Natural killer cell treated with Interleukin-12 subunit alpha and Interleukin-12 subunit beta and Interleukin-15 and Interleukin-18, amount 100 ng/mL, for 72 hours (primary cell): ENCODE measurements at places on chromosomes 2 and 18.

GRCh38 chr2:161975062-161975812, 98.8 kb downstream of the DPP4 start:
- no peak for DNase-seq

DNA sequence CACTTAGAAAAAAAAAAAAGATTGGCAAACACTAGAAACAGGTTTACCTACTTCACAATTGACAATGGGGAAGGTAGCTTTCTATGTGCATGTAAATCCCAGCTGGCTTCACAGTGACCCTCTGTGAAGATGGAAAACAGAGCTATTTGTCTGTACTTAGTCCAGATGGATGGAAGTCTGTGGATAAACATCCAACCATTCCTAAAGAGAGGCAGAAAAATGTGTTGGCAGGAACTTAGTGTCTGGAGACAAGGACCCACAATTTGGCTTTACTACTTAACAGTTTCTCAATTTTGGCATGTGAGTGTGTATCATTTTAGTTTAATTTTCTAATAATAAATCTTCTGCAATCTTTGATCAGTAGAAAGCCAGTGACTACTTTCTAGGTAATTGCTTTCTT, 154.4 kb downstream of the RAD51AP2 start:
- DNase-seq = no peak

GRCh38 chr2:191573216-191573615, 104.7 kb upstream of the NABP1 start:
- no peak for DNase-seq

DNA sequence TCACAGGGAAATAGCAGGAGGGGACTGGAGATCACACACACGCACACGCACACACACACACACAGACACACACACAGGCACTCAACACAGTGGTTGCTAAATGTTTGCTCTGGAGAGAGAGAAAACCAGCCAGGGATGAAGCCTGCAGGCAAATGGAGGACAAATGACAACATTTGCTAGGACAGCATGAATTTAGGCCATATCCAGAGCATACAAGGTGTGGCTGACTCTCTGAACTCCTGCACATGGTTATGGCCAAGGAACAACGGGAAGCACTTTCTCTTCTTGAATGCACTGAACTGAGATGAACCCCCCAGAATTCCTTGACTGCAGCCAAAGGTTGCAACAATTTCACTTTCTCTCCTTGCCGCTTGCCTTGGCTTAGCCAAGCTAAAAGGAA, 230.0 kb upstream of the RASGRP3 start:
- no peak for DNase-seq

DNA sequence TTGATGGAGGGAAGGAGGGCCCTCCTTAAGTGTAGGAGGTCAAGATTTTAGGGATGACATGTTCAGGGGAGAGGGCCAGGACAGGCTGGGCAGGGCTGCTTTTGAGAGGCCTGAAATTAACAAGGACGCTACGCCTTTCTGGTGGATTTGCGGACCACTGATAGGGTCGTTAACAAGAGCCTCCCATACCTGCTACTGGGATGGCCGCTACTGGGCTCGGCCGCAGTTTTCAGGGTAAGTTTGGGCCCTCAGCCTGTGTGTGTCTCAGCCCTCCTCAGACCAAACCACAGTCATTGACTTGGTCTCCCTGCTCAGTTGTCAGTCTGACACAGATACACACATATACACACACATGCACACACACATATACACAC, 180.9 kb downstream of the SMAD2 start:
- DNase-seq = no peak

DNA sequence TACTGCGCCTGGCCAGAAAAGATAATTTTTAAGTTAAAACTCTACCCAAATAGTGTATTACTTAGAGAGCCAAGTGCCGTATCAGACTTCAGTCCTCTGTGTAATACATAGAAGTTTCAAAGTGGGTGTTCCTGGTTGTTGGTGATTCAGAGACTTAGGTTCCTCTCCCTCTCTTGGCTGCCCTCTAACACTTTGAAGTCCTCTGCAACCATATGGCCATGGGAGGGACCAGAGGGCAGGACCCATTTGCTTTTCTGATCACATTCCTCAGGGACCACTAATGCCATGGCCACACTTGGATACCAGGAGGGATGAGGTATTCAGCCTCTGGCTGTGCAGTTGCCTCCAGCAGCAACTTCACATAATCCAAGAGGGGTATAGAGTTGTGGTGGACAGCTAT, 131.5 kb downstream of the CAPN13 start:
- DNase-seq = no peak

- no peak for DNase-seq
Observed at GRCh38 chr2:218285604-218286003, 6.7 kb downstream of the TMBIM1 start.
